ENCODE measurements at places on chromosomes 2 and 18.
A peak's percentile ranks its signal among the peaks of the same experiment; 100 is the strongest.

DNA sequence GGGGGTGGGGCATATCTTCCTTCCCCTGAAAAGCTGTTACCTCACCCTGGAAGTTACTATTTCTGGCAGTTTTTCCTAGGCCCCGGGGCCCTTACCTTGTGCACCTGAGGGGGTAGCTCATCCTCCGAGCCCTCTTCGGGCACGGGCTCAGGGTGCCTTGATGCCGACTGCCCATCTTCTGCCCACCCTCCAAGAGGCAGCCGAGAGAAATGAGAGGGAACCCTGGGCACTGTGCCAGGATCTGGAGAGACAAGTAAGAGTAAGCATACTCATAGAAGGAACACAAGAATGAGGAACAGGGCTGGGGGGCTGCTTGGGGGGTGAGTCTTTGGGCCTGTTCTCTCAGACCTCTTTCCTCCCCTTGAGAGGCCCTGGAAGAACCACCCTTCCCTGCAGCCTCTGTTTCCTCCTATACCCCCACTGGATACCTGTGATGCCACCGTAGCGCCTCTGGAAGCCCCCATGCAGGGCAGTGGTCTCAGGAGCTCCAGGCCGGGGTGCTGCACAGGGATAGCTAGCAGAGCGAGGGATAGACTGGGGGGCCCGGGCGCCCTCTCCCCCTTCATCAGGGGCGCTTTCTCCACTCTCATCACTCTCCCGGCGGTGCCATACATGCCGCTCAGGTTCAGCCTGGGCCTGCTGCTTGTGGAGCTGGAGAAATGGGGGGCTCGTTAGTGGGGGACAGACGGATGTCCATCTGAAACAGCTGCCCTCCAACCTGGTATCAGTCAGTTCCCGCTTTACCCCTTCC, 2.1 kb upstream of the ABCB6 start:
- DNase-seq = no peak

GRCh38 chr2:180540761-180541160, 439.6 kb upstream of the UBE2E3 start:
- DNase-seq = no peak

DNA sequence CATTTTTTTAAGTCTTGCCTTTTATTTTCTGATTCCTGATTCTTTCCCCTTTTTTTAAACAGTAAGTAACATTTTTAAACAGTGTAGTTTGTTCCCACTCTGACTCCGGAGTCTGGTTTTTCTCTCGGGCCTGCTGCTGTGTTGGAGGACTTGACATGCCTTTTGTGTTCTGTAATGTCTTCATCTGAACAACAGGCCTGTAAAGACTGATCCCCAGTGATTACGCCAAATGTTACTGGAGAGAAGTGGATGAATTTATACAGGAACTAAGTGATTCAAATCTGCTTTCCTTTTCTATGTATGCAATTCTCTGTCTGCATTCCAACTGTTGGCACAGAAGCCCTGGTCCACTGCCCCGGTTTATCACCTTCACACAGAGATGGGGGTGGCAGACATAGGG, 54.3 kb upstream of the RMDN2 start:
- peak; percentile 39 for DNase-seq

- no peak for DNase-seq
These were observed 88.4 kb downstream of the DSEL start for GRCh38 chr18:67428158-67428557.

- no peak for DNase-seq
These were observed 60.7 kb downstream of the CDC42EP3 start for GRCh38 chr2:37610638-37611289.

GRCh38 chr2:102839668-102840388, 78.0 kb downstream of the TMEM182 start:
- peak; percentile 24 for DNase-seq

DNA sequence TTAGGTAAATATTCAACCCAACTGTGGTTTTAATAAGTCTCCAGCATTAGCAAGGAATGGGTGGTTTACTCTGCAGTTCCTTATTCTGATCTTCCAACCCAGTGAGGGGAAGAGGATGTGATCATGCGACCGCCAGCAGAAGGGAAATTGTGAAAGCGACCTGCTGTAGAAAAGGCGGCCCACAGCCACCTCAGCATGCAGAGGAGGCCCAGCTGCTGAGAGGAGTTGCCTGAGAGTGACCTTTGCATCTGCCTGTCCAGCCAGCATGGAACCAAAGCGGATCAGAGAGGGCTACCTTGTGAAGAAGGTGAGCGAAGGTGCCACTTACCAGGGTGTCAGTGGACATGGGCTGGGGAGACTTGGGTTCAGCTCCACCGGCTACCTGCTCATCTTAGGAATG, at the start of gene PLEK:
PLEK (plus strand) TSS at position 196 of the 400 bp plus-strand sequence; CDS start at position 266, 70 bp downstream.
- DNase-seq = no peak
